ENCODE measurements at places on chromosomes 3 and 15. TPM values are rescaled to one million over a fixed set of nuclear protein-coding genes. Genes with fewer than 3 reads are reported as not detected.

DNA sequence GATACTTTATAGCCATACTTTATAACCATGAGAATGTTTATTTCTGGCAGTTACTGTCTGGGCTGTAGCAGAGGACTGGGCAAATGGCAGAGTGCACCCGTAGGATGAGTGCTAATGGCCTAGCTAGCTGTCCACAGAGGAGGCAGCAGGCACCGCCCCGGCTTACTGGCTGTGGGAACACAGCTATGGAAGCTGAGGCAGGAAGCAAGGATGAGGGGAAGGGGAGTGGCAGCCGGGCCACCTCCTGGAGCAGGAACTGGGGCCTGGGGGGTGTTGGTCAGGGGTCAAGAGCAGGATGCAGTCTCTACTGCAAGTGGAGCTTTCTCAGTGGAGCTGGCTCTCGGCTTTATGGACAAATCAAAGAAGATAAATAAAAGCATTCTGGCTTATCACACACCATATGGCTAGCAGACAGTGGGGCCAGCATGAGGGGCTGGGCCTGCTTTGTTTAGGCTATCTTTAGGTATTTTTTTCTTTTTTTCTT is 316.8 kb upstream of the CTDSPL start:
- no peak for DNase-seq

GRCh38 chr15:92502336-92502735 is 108.7 kb downstream of the ST8SIA2 start:
- DNase-seq: no peak

DNA sequence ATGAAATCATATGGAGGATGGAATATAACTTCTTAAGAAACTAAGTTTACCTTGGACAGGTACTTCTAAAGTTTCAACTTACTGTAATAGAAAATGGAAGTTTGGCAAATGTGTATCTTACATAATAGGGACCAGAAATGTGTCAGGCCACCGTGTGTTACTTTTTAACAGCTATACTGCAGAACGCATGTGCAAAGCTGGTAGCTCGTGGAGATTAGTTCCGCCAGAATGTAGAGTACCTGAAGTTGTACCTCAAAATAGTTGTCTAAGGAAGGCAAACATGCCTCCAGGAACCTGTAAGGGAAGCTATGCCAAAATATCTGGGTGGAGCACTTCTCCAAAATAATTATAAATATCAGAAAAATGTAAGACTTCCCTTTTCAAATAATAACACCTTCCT is 920.6 kb downstream of the ROBO1 start:
- no peak for DNase-seq

The ARL13B gene
- total RNA-seq: 13.4 TPM
